ENCODE measurements at places on chromosomes 12 and 14.

DNA sequence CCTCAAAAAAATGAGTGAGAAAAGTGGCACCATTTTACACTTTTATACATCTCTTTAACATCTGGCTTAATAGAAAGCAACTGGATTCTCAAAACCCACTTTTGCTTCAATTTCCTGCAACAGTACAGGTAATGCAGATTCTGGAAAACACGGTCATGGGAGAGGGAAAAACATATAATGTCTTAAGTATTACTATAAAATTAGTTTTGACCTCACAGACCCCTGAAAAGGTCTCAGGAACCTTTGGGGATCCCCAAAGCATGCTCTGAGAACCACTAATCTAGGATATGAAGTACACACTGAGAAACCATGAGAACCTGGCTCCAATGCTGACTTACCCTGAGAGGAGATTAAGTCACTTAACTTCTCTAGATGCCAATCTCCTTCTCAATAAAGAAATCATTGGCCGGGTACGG, 64.7 kb downstream of the PPP2R5E start:
- no peak for DNase-seq

DNA sequence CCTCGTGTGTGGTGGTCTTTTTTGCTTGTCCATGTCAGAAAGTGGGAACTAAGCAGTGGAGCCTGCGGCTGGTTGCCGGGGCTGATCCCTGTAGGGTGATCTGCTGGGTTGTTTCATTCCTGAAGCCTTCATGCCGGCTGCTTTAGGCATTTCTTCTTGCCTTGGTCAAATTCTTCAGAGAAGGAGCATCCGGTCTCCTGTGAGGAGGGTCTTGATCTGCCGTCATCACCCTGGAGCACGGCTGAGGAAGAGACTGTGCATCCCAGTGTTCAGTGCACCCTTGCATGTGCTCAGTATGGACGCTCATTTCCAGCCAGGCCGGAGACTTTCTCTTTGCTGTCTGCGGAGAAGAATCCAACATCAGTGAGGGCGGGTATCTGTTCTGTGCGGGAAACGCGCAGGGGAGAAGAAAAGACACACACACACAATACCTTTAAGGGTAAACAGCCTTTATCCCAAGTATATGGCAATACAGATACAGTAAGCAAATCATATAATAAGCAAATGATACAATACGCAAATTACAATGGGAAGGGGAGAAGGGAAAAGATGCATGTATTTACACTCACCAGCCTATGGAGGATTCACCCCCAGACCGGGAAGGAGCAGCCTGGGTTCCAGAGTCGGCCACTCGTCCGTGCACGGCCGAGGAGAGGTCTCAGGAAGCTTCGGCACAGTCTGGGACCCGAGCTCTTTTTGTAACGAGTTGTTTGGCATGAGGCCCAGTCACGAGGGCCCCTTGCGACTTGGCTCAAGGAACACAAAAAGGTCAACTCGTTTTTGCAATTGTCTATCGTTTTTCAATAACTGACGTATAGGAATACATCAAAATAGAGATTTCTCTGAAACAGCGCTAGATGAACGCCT, 1366.8 kb upstream of the TMEM132C start:
- DNase-seq: no peak

DNA sequence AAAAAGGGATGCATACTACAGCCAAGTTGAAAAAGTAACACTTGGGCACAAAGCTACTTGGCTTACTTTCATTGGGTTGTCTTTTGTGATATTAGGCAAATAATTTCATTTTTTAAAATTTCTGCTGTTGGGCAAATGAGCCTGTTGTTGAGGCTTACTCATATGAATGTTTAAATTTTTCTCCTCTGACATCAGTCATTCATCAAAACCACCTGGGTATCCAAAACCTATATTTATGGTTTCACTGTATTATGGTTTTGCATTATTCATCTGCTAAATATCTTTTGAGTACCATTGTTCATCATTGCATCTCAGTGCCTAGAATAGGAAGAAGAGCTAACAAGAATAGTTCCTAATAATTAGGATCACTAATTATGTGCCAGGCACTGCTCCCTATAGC, 28.1 kb downstream of the DYRK2 start:
- peak; percentile 61 for DNase-seq

DNA sequence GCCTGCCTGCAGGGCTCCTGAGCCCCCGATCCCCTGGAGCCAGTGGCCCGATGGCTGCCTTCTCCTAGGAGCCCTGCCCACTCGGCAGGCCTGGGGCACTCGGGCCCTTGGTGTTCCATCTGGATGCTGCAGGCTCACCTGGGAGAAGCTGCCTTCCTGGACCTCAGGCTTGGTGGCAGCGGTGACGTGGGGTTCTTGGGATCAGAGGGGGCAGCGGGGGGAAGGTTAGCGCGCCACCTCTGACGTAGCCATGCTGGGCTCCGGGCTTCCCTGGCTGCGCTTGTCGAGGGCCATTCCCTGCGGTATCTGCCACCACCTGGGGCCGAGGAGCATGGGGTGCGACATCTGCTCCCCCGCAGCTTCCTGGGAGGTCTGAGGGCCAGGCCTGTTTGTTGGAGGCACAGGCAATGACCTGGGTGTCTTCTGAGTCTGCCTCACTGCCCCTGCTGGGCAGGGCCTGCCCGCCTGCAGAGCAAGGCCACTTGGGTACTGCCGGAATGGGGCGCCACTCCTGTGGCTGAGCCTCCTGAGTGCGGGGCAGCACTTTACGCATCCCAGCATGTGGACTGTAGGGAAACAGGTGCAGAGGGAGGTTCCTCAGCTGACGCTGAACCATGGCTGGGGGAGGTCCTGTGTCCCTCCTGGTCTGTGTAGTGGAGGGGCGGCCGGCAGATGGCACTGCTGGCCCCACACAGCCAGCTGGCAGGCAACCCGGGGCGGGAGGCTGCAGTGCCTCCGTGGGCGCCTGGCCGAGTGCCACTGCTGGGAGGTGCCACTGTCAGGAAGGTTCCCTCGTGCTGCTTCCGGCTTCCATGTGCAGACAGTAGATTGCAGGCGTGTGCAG, 20.3 kb downstream of the MTA1 start:
- DNase-seq: peak; percentile 11

GRCh38 chr12:63420206-63420644, 248.1 kb downstream of the DPY19L2 start:
- peak; percentile 76 for DNase-seq

GRCh38 chr14:55877942-55878341, 240.3 kb upstream of the PELI2 start:
- DNase-seq: no peak

DNA sequence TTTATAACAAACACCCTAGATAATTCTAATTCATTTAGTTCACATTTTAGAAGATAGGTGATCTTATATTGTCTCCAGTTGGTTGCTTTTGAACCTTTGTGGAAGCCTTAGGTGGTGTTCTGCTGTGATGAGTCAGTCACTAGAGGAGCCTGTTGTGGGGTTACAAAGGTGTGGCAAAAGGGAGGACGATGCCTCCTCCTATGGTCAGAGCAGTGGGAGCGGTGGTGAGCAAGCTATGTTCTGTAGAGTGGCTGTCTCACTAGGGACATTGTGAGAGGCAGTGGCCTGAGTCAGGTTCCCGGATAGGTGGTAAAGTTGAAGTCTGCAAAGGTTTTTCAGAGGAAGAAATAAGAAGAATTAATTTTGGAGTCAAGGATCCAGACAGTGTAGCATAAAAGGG, 71.6 kb upstream of the USP44 start:
- no peak for DNase-seq

- no peak for DNase-seq
These were observed 365.6 kb upstream of the TMPO start for GRCh38 chr12:98149691-98150210.

DNA sequence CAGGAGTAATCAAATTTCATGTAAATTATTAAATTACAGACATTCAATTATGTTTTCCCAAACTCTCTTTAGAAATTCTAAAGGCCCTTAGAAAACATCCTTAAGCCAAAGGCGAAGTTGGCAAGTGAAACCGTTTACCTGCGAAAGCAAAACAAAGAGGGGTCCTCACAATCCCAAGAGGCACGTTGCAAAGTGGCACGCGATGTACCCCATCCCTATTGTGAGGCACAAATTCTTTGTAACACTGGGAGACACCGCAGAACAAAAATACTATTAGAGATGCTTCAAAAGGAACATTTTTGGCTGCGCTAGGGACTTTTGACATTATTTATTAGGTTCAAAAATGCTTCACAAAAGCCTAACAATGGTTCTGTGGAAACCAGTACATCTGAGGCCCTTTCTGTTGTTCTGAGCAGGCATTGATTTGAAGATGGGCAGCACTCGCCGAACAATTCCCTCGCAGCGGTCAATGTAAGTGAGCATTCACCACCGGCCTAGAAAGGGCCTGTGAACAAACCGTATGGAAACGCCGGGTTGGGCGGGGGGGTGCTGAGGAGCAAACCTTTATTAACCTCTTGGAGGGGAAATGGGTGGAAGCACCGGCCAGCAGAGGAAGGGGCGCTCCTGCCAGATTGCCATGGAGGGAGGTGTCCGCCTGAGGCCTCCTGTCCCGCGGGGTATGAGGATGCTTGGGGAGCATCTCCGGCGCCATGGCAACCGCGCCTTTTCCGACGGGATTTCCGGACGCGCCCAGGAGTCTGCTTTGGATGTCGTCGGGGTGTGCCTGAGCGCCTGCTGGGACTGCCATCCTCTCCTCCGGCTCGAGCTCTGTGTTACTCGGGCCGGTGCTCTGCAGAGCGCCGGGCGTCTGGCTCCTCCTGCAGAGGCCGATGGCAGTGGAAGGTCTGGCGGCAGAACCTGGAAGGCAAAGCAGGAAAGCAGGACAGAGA, 193.9 kb downstream of the C12orf42 start:
- no peak for DNase-seq

- no peak for DNase-seq
These were observed 62.4 kb downstream of the ANO2 start for GRCh38 chr12:5882511-5883190.

DNA sequence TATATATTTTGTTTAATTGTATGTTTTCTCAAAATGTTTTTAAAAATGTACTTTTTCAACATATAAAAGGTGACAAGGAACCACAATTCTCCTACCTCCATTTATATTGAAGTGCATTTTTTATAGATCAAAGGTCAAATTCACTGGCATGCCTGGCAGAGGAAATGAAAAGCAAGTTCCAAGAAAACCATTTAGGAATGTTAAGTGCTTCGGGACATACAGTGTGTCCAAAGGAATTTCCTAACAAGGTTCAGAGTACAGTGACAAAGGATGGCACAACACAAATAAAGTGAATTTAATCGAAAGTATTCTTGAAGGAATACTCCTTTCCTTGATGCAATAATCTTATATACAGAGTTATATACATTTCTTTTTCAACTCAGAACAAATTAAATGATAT, 242.3 kb downstream of the CCER1 start:
- peak; percentile 50 for DNase-seq

DNA sequence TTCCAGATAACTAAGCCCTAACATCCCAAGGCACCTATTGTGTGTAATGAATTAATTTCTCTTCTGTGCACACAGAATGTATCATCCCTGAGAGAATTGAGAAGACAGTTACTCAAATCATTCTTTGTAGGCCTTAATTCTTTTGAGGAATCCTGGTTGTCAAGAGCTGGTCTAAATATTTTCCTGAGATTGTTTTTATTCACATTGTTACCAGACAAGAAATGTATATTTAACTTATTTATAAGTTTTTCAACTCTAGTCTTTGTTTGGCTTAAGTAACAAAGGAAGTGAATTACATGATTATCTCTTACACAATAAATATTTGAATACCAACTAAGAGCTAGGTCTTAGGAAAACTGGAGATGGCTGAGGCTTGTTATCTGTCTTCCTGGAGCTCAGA, 169.4 kb downstream of the DACT1 start:
- DNase-seq: no peak

- DNase-seq: no peak
These were observed 66.6 kb downstream of the FLRT2 start for GRCh38 chr14:85596562-85596961.

GRCh38 chr12:12717586-12718380, 615 bp downstream of the CDKN1B start:
- DNase-seq: peak; percentile 23

DNA sequence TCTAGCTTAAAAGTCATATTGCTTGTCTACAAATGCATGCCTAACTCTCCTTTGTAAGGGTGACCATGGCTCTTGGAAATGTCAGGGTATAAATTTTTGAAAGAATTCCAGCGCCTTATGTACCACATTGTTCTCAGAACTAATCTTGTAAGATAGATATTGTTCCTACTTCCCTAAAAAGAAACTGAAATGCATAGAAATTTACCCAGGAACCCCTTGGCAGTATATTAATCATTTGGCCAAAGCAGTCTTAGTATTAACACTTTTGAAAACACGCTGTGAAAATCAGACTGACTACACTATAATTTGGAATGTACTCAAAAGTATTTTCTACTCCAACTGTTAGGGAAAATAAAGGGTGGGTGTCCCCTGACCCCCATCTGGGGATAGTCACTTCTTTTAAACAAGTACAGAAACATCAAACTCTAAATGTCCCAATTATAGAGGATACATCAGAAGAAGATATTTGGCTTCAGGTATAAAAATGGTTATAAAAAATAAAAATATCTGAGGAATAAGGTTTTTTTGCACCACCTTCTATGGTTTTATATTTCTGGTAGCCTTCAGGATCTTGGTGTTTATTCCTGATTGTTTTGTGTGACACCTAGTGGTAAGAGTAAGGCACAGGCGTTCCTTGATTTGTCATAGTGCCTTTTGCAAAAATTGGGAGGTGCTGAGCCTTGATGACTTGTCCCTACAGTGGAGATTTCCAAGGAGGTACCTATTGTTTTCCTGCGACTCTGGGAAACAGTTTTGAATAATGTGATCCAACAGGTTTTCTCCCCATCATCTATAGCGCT, 2.2 kb upstream of the NFKBIA start:
- DNase-seq: peak; percentile 75

- DNase-seq: no peak
These were observed 50.1 kb downstream of the SLC2A13 start for GRCh38 chr12:40055776-40056175.

DNA sequence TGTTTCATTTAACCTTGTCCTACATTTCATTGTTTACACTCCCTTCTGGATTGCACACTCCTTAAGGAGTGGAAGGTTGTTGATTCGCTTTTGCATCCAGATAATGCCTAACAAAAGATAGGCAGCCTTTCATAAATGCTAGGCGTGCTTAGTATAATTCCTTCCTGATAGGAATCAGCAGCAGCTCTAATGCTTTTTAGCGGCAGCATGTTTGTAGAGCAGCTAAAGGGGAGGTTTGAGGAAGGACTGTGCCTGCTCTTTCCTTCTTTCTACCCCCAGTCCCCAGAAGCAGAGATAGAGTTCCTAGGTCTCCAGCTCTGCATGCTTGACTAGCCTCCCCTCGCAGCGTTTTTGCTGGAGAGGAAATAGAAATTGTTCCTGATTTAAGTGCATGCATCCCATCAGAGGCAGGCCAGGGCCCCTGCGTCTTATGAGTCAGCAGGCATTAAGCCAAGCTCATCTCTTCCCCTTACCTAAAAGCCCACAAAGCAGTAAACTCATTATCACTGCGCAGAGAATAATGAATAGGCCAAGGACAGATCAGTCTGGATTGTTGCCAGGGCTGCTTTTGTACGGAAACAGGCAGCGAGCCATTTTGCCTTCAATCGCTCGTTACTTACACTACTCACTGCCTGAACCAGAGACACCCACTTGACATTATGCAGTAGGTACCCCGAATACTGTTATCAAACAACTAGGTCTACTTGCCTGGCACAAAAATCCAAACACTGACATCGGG, 14.0 kb upstream of the TBPL2 start:
- peak; percentile 54 for DNase-seq

- no peak for DNase-seq
These were observed 13.3 kb downstream of the CNIH1 start for GRCh38 chr14:54427871-54428270.

- DNase-seq: no peak
These were observed 771 bp downstream of the OTX2 start for GRCh38 chr14:56809270-56810146.

- DNase-seq: peak; percentile 54
These were observed 112.7 kb upstream of the EGLN3 start for GRCh38 chr14:34063470-34064164.
